ENCODE measurements at places on chromosomes 3 and 15.

DNA sequence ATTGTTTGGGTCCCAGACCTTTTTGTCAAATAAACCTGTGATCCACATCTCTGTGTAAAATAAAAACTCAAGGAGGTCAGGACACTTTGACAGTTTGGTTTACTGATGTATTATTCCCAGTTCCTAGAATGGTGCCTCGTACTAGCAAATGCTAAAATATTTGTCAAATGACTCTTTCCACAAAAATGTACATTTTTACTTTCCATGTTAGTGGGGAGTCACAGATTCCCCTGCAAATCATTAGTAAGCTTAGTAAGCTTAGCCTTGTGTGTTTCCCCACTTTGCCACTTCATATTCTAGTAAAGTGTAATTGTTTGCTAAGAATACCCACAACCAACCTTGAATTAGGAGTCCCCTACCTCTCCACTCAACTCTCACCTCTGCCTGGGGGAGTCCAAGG is 2.4 kb upstream of the MAGI1 start:
- DNase-seq: no peak

DNA sequence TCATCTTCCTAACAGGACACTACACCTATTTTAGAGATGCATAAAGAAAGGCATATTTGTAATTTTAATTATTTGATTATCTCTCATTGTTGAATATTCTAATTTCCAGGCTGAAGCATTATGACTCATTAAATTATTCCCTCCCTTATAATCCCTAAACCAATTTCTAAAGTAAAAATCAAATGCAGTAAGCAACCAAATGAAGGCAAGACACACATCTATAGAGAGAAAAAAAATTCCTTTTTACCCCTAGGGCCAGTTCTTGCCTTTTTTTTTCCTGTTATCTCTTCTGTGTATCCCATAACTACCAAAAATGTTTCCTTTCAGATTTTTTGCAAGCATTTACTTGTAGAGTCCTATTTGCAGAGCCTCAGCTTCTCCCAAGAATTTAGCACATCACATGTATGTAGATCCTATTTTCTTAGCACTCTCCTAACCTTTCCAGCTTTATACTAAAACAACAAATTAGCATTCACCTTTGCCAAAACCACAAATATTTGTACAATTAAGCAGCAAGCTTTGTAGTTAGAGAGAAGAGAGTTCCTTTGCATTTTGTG is 177.9 kb downstream of the SATB1 start:
- no peak for DNase-seq

DNA sequence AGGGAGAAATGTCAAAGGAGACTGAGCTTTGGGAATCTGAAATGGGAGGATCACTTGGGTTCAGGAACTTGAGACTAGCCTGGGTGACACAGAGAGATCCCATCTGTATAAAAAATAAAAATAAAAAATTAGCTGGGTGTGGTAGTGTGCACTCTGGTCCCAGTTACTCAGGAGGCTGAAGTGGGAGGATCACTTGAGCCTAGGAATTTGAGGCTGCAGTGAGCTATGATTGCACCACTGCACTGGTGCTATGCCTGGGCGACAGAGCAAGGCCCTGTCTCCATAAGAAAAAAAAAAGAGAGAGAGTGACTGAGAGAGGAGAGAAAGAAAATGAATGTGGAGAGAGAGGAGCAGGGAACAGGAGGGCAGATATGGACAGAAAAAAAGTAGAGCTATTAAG is 72.8 kb downstream of the SENP2 start:
- DNase-seq: no peak

GRCh38 chr3:159832024-159832423 is 156.6 kb upstream of the IL12A start:
- peak; percentile 15 for DNase-seq

DNA sequence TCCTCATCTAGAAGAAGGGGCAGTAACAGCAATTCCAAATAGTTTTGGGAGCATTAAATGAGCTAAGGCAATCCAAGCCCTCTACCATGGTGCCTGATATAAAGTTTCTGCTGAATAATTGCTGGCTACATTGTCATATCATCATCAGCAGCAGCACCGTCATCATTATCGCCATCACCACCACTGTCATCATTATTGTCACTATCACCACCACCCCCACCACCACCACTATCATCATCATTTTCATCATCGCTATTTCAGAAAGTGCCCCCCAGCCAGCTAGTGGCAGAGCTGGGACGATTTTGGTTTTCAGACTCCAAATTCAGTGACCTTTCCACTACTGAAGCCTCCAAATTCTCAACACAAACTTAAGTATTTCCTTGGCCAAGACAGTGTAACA is 15.0 kb downstream of the XCR1 start:
- no peak for DNase-seq

DNA sequence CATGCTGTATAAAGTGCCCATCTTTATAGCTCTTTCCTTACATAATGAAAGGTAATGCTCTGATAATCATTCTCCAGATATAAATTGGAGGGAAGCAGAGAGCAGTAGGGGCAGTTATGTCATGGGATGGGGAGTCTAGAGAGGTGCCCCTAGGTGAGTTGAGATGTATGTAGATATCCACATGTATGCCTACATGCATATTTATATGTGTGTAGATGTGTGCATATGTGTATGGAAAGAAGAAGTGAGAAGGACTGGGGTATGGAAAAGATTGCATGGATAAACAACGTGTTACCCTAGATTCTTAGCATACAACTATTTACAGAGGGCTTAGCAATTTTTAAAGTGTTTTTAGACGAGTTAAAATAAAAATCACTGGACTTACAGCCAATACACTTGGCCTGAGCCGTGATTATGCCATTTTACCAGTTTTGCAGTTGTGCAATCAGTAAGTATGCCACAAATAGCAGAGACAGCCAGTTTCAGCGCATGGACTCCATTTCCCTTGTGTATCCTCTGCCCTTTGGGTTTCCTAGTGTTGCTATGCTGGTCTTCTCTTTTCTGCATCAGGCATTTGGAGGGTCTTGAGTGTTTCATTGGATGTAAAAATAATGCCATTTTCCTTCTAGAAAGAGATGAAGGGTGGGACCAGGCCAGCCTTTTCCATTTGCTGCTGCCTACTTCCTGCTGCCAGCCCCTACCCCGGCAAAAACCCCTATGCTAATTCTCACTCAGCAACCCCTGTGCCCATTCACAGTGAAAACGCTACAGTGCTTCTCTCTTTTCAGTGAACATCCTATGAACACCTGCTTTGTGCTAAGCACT is 199.4 kb upstream of the NR2E3 start:
- no peak for DNase-seq
